ENCODE measurements at places on chromosomes 11 and 22.

DNA sequence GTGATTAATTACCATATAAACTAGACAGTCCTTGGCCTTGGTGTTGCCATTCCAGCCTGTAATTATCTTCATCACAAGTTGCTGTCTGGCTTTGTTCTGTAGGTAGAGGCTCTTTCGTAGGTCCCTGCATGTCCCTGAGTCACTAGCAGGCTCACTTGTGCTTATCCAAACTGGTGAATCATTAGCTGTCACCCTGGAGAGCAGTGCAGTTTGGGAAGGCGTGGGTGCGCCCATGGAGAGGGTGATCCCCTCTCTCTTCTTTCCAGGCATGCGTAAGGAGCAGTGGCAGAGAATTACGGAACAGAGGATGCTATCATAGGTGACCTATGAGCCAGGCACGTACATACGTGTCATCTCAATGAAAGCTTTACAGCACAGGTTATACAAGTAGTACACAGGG lies 11.0 kb upstream of the EHF start:
- DNase-seq: no peak

GRCh38 chr22:43273902-43274484 lies 69.2 kb downstream of the SCUBE1 start:
- peak; percentile 53 for DNase-seq

GRCh38 chr11:16126362-16126761 lies 230.0 kb downstream of the SOX6 start:
- DNase-seq: peak; percentile 96

DNA sequence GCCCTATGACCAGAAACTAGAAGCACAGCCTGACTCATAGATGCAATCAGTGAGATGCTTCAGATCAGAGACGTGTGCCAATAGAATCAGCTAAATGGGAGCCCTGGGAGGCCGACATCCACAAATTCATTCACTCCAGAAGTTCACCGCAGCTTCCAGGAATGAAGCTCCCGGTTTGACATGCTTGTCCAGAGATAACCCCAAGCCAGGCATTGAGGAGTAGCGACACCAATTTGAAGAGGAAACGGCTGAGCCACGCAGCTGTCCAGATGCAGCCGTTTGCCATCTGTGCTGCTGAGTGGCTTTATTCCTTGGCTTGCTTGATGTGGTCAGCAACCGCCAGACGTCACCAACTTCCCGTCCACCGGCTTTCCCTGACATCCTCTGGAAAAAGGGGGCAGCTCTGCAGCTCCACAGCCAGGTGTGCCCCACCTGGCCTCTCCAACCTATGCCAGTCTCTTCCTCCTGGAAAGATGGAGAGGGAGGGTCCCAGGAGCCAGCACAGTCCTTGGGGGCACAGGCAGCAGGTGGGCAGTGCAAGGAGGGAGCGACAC lies 123.9 kb upstream of the OPCML start:
- DNase-seq: no peak

DNA sequence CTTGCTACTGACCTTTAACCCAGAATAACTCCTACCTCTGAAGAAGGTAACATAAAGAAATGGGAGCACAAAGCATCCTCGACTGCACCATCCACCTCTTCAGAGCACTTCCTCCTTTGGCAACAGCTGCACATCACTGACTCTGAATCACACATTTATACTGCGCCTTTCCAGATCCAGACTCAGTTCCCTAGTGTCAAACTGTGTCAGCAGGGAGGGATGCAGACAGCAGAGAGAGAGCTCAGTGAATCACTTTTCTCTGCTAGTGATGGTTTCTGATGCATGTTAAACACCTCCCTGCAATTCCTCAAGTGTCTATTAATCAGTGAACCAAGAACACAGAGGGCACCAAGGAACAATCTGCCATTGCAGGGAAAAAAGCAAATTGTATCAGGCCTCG lies 118.9 kb downstream of the PLEKHA7 start:
- DNase-seq: no peak

DNA sequence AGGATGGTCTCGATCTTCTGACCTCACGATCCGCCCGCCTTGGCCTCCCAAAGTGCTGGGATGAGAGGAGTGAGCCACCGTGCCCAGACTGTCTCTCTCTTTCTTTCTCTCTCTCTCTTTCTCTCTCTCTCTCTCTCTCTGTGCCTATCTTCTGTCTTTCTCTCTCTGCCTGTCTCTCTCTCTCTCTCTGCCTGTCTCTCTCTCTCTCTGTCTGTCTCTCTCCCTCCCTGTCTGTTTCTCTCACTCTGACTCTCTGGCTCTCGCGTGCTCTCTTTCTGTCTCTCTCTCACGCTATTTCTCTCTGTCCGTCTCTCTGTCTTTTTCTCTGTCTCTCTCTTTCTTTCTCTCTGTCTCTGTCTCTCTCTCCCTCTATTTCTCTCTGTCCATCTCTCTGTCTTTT lies 3911.2 kb upstream of the OR11H1 start:
- no peak for DNase-seq

- no peak for DNase-seq
Observed at GRCh38 chr11:92308366-92308765, 83.7 kb downstream of the FAT3 start.

DNA sequence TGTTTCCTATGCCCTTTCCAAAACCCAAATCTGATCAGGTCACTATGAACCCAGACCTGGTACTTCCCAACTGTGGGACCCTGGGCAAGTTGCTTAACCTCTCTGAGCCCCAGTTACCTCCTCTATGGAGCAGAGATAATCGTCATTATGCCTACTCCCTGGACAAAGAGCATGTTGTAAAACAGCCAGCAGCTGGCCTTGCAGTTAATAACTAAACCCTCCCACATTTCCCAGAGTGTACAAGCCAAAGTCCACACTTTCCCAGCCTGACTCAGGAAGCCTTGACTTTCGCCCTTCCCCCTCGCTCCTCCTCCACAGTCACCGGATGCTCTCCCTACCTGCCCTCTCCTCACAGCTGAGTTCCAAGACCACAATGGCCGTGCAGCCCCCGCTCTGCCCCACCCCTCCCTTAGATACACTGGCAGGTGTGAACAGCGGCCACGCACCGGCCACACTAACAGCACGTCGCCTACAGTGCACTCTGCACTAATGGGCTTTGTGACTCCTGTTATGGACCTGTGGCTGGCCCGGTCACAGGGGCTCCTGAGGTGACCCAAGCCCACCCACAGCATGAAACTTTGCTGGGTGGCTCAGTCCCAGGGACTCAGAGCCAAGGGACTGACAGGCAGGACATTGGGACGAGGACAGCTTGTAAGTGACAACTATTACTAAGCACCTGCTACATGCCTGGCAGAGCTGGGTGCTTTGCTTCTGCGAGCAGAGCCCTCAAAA lies 15.6 kb upstream of the MFNG start:
- no peak for DNase-seq

DNA sequence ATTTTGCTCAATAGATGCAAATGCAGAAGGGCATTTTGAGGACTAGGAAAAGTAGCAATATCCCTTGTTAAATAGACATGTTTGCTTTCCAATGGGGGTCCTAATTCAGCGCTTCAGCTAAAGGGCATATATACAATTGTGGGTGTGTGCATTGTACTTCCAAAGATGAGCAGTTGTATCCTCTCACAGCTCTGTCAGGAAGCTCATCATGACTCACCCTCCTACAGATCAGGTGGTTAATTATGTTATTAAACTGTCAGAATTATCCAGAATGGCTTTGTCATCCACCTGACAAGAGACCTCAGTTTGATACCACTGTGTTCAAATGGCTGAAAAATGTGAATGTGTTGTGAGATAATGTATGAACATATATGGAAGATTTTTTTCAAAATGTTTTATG lies 252.2 kb upstream of the MTNR1B start:
- no peak for DNase-seq

Measured in NCI-H1105 treated with DMSO at 0.1 percent for 48 hours (cell line).